Activated CD8-positive, alpha-beta memory T cell treated with anti-CD3 and anti-CD28 coated beads for 1 hour (primary cell): ENCODE measurements at places on chromosomes 7 and 10.

DNA sequence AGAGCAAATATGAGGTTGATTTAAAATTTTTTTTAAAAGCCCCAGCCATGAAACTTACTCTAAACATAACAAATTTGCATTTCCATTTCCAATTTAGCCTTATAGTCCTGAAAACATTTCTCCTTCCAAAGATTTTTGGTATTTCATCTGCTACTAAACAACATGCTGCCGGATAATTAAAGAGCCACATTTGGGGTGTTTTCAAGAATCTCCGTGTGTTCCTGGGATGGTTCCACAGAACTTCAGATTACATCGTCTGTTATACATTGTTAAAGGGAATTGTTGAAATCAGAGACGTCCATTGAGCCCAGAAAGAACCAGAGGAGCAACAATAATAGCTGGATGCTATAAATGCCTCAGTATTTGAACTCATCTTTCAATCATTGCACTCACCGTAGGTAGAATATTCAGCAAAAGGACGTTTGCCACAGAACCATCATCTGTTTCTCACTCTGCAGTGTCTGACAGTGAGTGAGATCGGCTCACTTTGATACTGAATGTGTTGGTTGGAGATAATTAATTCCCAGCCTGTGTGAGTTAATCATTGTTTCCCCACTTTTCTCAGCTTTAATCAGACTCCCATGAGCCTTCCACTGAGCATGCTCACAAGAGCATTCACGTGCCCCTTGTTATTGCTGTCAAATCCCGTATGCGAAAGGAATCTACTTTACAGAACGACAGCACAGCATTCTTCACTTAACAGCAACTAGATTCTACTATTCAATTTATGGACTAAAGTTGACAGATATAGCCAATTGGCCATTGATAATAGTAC lies 128.4 kb upstream of the PALS2 start:
- DNase-seq: no peak

GRCh38 chr10:22379059-22379458 lies 33.8 kb downstream of the SPAG6 start:
- DNase-seq: no peak

GRCh38 chr10:77699080-77699645 lies 61.6 kb upstream of the KCNMA1 start:
- DNase-seq: no peak

GRCh38 chr7:139500770-139501138 lies 17.3 kb upstream of the KLRG2 start:
- no peak for DNase-seq

DNA sequence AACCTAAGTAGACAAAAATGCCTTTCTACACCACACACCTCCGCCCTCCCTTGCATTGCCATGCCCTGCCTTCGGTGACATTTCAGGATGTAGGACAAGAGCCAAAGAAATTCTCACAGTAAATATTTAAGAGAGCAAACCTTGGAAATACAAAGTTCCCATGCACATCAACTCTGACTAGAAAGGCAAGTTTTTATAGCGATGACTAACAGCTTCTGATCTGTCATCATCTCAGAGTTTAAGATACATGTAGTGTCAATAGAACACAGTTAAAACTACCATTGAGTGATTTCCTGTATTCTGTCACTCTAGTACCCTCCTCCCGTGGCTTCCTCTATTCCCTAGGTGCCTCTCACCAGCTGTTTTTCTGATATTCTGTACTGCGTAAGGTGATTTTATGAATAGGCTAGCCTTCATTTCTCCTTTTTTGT lies 20.7 kb downstream of the SLC16A9 start:
- no peak for DNase-seq

DNA sequence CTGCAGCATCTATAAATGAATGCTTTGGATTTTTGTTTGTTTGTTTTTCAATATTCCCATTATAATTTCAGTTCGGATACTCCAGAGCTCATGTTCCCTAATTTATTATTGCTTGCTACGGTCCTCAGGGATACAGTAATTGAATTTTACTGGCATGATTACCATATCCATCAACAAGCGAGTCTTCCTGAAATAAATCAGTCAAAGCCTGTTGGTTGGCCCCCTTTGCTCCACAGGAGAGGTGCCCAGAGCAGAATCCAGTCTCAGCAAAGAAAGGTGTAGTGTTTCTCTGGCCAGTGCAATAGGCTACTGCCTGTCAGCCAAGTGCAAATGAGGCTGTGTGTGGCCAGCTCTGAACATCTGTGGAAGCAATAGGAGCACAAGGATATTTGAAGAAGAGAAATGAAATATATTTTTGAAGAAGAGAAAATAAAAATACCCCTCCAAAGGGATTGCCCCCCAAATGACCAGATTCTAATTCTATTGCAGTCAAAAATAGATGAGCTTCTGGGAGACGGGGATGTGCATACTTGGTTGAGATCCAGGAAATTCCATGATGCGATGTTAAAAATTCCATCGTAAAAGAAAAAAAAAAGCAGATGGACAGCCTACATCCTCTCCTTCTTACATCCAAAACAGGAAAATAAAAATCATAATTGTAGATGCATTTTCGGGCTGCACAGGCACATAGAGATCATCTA lies 18.1 kb downstream of the TRIL start:
- DNase-seq: no peak

- no peak for DNase-seq
These were observed 30.3 kb downstream of the ZNF775 start for GRCh38 chr7:150409300-150410030.

GRCh38 chr10:103262229-103262628 lies 14.7 kb upstream of the INA start:
- DNase-seq: no peak

DNA sequence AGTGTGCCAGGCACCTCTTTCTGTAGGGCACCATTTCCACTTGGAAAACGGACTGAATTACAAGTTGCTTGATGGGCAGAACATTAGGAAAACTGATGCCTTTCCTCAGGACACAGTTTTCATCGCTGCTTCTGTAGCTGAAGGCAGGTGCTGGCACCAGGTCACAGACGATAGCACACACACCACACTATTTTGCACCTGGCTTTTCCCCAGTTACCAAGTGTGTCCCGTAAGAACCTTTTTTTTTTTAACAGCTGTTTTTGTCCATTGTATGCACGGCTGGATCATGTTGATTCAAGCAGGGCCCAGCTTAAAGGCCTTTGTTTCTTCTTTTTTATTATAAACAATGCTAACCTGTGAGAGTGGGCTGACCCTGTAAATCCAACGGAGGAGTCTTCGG lies 1.3 kb upstream of the GET4 start:
- no peak for DNase-seq

DNA sequence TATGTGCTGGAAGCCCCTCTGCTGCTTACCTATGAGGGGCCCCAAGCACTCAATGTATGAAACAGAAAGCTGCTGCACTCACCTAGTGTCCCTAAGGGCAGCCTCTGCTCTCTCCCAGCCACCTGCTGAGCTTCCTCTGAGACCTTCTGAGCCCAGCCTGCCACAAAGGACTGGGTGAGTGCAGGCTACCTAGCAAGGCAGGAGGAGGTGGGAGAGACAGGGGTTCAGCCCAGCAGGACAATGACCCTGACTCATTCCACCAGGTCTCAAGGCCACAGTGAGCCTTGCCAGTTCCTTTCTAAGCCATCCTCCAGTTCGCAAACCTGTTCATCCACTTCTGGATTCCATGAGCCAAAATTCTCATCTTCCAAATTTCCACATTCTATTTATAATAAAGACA lies 16.3 kb downstream of the VOPP1 start:
- DNase-seq: no peak

- no peak for DNase-seq
These were observed 125.3 kb upstream of the CCDC6 start for GRCh38 chr10:60031664-60032063.

GRCh38 chr7:2931034-2931415 lies 86.9 kb upstream of the GNA12 start:
- DNase-seq: no peak

DNA sequence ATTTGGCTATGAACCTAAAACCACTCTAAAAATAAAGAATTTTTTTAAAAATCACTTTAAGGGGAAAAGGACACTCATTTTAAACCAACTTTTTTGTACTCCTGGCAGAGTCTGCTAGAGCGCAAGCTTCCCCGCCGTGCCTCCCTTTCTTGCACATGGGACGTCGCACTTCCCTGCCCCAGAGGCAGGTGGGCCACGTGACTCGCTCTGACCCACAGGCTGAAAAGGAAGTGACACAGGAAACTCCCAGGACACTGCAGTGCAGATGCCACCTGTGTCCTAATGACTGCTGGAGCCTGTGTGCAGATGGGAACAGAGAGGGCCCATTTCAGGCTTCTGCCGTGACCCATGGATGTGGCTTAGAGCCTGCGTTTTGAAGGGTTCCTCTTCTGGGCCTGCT lies 142.1 kb upstream of the LANCL2 start:
- no peak for DNase-seq

GRCh38 chr10:121194696-121195523 lies 343.7 kb downstream of the WDR11 start:
- no peak for DNase-seq

- DNase-seq: no peak
These were observed 187.9 kb downstream of the PLXDC2 start for GRCh38 chr10:20004087-20004523.

- DNase-seq: no peak
These were observed 27.1 kb downstream of the LMTK2 start for GRCh38 chr7:98133621-98134303.

DNA sequence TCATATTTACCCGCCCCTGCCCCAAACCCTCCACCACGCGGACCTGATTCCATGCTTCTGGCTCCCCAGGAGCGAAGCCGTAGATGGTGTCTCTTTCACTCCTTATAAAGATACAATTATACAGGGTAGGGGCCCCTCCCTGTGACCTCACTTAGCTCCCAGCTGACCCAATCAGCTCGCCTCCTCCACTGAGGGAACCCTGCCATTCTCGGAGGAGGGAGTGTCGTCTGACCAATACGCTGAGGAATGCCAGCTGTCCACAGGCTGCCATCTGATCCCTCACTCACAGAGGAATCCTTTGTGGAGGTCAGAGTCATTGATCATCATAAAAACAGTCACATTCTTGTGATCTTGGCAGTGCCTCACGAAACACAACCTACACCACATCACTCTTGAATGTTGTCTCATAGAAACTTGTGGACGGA lies 67.5 kb upstream of the INSIG1 start:
- DNase-seq: no peak

DNA sequence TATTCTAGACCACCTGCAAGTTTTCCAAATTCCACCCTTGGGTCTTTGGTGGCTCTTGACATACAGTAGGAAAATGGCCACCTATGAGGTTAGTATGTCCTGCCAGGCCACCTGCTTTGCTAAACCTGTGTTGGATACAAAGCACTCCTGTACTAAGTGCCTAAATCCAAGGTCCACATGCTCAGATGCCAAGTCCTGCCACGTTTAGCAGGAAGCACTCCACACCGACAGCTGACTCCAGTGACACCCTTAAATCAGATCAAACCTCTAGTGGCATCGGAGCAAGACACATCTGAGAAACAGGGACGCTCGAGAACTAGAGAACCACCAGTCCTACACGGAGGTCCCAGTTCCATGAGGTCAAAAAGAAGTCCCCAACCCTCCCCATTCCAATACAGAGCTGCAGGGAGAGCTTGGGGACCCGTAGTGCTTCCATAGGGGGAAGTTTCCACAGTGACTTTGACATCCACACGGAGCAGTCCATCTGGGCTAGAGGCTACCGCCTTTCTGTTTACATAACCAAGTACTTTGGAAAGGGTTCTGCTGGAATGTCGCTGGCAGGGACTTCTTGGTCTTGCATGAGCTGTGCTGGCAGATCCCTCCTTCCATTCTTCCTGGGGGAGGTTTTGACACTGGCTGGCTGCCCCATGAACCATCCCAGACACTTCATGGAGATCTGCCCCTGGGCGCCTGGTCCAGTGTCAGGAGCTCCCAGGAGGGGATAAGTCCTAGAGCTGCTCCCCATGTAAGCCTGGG lies 290.6 kb downstream of the PRPF18 start:
- no peak for DNase-seq

DNA sequence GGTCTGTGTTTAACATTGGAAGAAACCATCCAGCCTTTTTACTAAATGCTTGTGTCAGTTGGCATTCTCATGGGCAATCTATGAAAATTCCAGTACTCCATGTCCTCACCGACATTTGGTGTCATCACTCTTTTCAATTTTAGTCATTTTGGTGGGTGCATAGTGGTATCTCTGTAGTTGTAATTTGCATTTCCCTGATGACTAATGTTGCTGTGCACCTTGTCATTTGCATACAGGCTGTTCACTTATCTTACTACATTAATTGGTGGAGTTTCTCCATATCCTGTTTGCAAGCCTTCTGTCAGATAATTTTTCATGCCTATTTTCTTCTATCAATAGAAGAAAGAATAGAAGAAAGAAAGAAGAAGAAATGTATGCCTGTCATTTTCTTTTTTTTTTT lies 73.7 kb downstream of the PLPP4 start:
- DNase-seq: no peak
